Activated CD4-positive, alpha-beta T cell treated with anti-CD3 and anti-CD28 coated beads, Interleukin-2, Interleukin-6, amounts not matched to agents 100 ng/mL and 50 ng/mL, durations not matched to agents 16 hours and 8 hours (primary cell): ENCODE measurements at places on chromosomes 13 and 19.

DNA sequence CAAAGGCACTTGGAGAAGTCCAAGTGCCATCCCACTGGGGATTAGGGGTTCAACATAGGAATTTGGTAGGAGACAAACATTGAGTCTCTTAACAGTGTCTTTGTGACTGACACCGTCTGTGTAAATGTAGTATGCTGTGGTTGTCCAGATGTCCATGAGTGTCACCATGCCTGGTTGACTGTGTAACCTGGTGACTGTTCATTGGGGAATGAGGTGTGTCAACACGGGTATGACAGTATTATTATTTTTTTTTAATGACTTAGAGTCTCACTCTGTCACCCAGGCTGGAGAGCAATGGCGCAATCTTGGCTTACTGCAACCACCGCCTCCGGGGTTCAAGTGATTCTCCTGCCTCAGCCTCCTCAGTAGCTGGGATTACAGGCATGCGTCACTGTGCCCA is 16.2 kb downstream of the PKN1 start:
- no peak for DNase-seq

DNA sequence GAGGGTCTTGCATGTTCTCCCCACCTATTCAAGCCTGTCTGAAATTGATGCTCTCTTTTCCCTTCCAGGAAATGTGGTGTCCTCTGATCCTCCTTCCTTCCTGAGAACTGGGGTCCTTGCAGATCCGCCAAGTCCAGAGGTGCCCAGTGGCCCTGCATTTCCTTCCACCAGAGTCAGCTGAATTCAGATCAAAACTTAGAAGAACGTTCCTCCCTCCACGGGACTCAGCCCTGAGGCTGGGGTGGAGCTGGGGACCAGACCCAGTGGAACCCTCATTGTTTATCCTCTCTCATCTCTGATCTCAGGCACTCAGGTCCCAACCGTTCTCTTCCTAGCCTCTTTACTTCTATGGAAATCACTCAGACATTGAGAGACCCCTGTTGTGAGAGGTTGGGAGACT is 477.3 kb downstream of the TSHZ3 start:
- no peak for DNase-seq

GRCh38 chr13:20344836-20345490 is 112.8 kb upstream of the GJB6 start:
- no peak for DNase-seq

DNA sequence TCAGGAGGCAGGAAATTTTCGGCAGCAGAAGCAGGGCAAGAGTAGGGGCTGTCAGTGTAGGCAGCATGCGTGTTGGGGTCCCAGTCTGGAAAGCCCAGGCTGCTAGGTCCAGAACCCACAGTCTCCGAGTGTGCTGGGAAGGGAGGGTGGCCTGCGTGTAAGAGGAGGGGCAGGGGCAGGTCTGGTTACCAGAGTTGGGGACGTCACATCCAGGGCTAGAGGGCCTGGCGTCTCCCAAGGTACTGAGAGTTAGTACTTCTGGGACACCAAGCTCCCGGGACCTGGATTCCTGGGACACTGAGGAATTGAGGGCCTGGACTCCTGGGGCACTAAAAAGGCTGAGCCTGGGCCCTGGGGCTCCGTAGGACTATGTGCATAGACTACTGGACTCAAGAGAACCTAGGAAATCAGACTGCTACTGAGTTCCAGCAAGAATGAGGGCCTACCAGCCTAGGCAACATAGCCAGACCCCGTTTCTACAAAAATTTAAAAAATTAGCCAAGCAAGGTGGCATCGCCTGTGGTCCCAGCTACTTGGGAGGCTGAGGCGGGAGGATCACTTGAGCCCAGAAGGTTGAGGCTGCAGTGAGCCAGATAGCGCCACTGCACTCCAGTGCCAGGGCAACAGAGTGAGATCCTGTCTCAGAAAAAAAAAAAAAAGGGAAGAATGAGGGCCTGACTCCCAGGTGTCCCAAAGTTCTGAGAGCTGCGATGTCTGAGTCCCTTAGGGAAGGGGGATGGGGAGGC is 2.5 kb downstream of the NFKBID start:
- no peak for DNase-seq

GRCh38 chr19:3827306-3827705 is 41.1 kb upstream of the MATK start:
- no peak for DNase-seq

- no peak for DNase-seq
Measured at GRCh38 chr19:48772503-48772953, 17.2 kb downstream of the FGF21 start.

DNA sequence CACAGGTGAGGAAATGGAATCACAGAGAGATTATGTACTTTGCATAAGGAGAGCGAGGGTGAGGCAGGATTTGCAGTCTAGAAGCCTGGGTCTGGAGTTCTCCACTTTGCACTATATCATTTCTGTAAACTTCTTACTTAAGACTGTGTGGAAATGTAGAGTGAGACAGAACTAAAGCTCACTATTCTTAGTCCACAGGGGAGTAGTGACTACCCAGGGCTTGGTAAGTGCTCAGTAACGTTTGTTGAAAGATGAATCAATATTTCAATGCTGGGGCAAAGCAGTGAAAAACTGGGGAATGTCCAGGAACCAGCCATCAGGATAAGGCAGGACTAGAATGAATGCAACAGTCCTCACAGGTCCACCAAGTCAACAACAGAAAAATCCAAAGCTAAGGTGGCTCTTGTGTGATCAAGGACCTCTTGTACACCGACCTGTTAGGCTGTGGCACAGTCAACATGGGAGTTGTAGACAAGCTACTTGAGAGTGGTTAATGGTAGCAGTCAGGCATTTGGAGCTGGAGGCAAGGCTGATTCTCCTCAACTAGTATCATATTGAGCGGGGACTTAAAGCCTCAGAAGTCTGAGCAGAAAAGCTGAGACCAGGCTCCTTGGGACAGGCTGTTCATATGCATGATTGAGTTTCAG is 929 bp upstream of the TNFSF13B start:
- peak; percentile 30 for DNase-seq

DNA sequence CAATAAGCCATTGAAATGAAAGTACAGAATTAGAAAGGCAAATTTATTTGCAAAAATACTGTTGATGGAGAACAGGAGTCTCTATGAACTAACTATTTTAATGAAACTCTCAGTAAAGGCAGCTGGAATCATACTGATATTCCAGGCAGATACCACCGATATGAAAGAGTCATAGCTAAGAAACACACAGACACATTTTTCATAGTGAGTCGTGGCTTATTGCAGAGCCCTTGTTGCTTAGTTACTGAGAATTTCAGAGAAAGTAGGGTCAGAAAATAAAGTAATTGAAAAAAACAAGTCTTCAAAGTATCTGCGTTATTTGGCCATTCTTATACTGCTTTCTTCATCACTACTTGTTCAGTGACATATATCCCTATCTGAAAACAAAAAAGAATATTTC is 1890.9 kb downstream of the PCDH9 start:
- DNase-seq, result no peak

- no peak for DNase-seq
Measured at GRCh38 chr19:34314437-34315313, 50.3 kb upstream of the GPI start.

DNA sequence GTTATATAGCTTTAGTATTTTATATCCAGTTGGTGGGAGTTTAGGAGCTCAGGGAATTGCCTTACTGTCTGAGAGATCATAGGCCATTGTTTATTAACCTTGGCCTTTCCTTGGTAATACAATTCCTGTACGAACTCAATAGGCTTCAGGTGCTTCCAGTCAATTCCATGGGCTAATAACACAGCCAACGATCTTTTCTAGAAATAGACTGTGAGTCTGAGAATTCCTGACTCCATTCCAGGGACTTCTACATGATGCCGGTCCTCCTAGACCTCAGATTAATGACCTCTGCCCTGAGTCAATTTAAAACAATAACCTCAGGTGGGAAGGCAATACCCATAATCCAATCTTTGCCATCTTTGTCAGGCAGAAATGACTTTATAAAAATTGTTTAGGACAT is 39.6 kb upstream of the KLF12 start:
- DNase-seq, result no peak

DNA sequence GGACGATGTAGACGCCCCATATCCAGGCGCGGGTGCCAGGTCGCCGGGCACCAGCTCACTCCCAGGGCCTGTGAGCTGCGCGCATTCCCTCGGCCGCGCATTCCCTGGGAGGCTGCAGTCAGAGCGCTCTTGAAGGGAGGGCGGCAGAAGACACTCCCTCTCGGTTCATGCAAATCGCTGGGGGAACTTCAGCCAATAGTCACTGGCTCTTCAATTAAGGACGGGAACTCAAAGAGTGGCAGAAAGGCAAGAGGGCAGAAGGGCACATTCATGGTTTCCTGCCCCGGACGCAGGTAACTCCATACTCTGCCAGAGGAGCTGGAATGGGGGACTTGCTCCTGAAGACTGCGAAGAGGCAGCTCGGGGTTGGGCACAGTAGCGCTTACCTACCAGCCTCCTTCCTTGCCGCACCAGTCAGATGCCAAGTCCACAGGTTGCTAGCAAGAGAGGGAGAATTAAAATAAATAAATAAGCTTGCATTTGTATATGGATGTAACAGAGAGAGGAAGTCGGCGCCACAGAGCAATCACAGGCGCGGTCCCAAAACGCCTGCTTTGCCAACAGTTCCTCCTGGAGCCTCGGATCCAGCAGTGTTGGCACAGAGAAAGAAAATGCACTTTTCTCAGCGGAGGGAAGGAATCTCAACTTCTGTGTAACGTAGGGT is 459 bp downstream of the PCDH20 start:
- DNase-seq, result no peak

DNA sequence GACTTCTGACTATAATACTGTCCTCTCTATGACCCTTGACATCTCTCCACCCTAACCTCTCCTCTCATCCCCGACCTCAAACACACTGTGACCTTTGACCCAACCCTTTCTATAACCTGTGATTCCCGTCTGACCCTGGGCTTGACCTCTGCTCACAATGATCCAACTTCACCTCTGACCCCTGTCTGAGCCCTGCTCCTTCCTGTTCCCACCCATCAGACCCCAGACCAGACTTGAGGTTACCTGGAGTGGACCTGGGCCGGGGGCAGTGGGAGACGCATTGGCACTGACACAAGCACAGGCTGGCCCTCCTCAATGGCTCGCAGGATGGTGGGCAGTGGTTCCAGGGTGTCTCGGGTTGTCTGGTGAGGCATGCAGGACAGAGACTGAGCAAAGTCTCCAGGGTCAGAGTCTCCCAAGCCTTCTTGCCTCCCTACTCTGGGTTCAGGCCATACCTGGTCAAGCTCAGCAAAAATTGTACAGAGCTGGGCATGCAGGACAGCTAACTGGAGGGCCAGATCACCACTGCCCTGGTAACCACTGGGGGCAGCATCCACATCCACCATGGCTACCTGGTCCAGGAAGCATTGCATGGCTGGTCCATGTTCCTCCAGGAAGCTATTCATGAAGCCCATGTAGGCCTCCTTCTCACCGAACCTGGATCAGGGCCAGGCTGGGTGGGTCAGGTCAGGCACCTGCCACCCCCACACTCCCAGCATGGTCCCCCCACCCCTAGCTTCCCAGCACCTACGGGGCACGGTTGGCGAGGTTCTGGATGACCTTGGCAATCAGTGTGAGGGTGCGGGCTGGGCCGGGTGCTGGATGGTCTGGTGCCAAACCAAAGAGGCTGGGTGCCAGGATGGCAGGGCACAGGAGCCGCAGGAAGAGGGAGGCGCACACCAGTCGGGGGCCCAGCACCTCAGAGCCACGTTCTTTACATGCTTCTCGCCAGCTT is 4.4 kb upstream of the WIZ start:
- DNase-seq, result no peak

GRCh38 chr19:48681127-48681470 is 8.3 kb upstream of the NTN5 start:
- peak; percentile 7 for DNase-seq

- DNase-seq, result no peak
Measured at GRCh38 chr19:40335101-40335500, 13.1 kb downstream of the C19orf47 start.

GRCh38 chr13:33723365-33723764 is 94.6 kb upstream of the RFC3 start:
- no peak for DNase-seq

DNA sequence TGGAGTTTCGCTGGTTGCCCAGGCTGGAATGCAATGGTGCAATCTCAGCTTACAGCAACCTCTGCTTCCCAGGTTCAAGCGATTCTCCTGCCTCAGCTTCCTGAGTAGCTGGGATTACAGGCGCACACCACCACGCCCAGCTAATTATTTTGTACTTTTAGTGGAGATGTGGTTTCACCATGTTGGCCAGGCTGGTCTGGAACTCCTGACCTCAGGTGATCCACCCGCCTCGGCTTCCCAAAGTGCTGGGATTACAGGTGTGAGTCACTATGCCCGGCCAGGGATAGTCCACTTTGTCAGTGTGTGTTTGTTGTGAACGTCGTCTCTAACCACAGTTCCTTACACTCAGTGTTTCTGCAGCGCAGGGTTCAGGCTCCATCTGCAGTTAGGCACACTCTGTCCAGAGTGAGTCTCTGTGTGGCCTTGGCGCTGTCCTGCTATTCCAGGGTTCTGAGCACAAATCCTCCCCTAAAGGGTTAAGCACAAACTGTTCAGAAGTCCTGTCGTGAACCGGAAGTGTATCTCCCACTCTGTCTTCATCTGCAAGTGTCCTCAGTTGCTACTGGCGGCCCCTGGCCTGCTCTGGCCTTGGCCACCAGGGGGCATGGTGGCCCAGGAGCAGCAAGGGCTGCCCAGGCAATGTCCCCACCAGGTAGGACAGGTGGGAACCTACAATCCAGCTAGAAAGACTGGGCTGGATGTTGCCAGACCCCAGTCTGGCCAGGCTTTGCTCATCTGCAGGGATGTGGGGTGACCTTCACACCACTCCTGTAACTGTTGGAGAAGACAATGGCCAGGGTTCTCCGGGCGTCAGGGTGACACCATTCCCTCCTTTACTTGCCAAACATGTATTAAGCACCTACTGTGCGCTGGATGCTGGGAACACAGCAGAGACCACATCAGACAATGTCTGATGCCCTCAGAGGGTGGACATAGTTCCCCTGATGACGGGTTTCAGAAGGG is 38.8 kb upstream of the GATAD2A start:
- peak; percentile 83 for DNase-seq

DNA sequence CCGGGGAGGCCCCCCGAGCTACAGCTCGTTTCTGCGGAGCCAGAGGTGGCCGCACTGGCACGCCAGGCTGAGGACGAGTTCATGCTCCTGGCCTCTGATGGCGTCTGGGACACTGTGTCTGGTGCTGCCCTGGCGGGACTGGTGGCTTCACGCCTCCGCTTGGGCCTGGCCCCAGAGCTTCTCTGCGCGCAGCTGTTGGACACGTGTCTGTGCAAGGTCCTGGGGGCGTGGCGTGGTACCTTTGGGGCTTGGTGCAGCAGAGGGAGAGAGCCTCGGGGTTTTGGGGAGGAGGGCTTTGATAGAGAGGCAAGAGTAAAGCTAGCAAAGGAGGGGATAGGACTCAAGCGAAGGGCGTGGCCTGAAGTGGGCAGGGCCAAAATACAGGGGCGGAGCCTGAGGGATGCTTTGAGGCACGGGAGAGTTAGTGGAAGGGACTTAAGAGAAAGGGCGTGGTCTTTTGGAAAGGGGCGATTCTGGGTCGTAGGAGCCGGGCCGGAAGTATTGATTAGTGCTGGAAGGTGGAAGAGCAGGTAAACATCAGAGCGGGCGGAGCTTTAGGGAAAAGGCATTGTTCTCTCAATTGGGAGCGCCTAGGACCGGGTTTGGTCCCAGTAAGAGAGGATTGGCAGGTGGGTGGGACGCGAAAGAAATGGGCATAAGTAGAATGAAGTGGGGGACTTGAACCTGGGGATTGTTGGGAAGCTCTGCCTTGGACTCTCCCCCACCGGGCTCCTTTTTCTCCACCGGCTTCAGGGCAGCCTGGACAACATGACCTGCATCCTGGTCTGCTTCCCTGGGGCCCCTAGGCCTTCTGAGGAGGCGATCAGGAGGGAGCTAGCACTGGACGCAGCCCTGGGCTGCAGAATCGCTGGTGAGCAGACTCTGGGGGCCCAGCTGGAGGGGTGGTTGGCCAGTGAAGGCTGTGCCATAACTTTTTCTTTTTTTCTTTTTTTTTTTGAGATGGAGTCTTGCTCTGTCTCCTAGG is 1.2 kb downstream of the PPM1N start:
- DNase-seq, result peak; percentile 83
